AML-193 (cell line): ENCODE measurements at places on chromosomes 5 and 9.

DNA sequence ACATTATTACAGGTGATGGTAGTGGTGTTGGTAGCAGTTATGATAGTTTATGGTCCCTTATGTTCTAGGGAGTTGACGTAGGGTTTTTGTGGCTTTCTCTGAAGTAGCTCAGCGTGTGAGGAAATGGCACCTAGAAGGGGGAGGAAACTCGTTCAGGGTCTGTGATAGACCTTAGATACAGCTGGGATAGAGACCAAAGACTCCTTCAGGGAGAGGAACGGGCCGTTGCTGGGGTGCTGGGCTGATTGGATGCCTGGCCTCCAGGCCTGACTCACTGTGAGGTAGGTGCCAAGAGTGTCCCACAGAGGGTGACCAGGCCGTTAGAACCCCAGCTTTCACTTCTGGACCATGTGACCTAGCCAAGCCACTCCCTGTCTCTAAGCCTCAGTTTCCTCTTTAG is 96.6 kb downstream of the DAB2IP start:
- DNase-seq, result no peak

- DNase-seq, result no peak
Measured at GRCh38 chr5:14996997-14997396, 125.4 kb upstream of the ANKH start.

DNA sequence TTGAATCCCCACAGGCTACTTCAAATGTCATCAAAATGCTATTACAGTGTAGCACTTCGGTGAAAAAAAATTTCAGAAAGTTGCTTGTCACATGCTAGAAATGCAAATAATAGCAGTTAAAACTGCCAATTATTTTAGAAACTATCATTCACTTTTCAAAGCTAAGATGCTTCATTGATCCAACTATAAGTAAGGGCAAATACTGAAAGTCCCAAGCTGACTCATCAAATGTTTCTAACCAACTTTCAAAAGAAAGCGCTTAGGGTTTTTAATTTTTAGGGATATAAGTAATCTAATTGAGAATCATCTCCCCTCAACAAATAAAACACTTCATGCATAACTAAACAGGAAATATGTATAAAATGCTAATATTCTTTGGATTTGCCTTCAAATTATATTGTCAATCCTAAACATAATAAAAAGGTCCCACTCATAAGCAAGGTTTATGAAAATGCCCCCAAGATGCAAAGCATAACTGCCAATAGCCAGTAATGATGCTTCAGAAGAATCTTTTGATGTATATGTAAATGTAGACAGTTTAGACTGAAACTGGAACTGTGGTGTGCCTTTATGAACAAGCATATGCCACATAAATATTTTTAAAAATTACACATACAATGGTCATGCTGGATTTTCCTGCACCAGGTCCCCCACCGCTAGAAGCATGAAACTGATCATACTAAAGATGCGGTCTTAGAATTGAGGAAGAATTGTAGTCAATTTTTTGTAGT is 12.2 kb downstream of the ACTL7A start:
- DNase-seq, result no peak

GRCh38 chr9:132514821-132515220 is 67.6 kb upstream of the BARHL1 start:
- no peak for DNase-seq

DNA sequence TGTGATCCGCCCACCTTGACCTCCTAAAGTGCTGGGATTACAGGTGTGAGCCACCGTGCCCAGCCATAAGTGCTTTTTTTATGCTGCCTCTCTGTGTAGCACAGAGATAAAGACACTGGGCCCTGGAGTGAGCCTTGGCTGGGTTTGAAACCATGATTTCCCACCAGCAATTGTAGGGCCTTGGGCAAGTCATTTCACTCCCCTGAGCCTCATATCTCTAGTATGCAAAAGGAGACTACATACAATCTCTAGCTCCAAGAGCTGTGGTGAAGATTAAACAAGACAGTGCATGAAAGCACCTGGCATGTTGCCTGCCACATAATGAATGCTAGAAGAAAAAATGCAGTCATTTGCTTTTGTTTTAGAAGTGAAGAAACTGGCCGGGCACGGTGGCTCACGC is 3.9 kb downstream of the FABP6 start:
- DNase-seq, result no peak

DNA sequence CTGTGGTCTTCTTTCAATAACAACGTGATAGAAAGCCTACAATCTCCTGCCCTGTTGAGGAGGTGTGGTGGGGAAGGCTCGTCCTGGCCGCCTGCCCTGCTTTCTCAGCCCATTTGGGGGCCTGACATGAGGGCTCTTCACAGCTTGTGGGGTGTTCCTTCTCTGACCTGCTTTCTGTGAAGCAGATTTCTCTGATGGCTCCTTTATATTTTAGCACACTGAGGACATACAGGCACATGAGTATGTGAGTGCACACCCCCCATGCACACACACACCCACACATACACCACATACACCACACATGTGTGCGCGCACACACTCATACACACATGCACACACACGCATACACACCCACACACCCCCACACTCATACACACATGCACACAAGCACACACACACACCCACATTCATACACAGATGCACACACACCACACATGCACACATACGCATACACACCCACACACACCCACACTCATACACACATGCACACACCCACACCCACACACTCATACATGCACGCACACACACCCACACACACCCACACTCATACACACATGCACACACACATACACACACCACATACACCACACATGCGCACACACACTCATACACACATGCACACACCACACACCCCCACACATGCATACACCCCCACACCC is 117.5 kb downstream of the COL5A1 start:
- no peak for DNase-seq
